ENCODE measurements at places on chromosomes 6 and 20. TPM values are rescaled to one million over a fixed set of nuclear protein-coding genes. Genes with fewer than 3 reads are reported as not detected.
A peak's percentile ranks its signal among the peaks of the same experiment; 100 is the strongest.

DNA sequence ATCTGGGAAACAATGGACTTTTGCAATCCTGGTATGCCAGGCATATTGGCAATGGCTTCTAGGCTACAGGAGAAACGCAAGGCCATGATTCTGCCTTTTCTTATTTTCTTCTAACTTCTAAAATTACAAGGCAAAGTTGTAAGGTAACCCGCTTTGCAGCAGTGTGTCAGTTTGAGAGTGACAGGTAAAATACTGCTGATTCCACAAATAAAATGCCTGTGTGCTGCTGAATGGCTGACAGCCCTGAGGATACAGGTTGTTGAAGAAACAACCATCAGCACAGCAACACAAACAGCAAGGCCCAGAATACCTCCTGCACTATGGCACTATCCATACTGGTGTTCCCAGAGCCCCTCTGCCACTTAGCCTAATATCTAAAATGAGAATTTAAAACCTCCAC, 37.1 kb downstream of the SLC17A1 start:
- DNase-seq = no peak

Gene GPSM3
- total RNA-seq = 7.6 TPM

Gene MTFR2
- not detected for total RNA-seq

GRCh38 chr6:151390851-151391470, 398 bp downstream of the ZBTB2 start:
- peak; percentile 57 for DNase-seq

DNA sequence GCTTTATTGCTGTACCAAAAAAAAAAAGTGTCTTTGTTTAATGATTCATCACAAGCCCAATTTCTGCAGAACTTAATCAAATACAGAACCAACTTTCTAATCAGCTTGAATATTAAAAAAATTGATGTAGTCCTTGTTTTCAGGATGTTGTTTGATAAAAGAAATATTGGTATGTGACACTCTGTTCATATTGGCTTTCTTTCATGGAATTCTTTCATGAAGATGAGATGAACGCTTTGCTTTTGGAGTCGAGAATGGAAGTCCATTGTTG, 184.3 kb downstream of the ZNF217 start:
- no peak for DNase-seq

DNA sequence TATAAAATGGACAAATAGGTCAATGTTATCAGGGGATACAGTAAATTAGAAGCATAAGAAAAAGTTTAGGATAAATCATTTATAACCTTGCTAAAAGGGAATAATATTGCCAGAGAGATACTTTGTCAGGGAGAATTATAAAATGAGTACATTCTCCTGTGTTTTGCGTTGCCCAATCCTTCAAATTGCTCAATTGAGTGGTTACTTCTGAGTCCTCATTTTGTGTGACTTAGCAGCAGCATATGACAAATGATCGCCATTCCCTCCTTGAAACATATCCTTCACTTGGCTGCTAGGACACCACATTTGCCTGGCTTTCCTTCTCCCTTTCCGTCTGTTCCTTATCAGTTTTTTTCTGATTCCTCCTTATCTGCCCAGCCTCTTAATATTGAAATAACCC, 106.7 kb upstream of the FLRT3 start:
- no peak for DNase-seq

GRCh38 chr20:22579119-22579427, 5.3 kb downstream of the FOXA2 start:
- no peak for DNase-seq

Gene FAM209A
- not detected for total RNA-seq

DNA sequence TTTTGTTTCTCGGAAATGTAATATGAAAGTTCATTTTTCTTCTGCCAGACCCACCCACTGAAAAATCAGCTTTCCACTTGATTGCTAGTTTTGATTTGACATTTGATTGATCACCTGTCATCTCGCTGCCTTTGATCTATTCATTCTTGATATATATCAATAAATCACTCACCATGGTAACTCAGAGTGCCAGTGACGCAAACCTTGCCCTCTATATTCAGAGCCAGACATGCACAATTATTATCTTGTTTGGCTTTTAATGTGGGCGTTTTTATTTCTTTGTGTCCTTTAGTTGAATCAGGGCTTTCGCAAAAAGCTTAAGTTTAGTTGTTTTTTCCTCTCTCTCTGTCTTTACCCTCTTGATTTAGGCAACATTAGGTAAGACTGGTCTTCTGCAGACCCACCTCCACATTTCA, 2.0 kb downstream of the TSHZ2 start:
- no peak for DNase-seq

Gene PACSIN1
- 364 TPM for total RNA-seq

GRCh38 chr20:15625981-15626380, 947.3 kb downstream of the KIF16B start:
- DNase-seq = no peak

Gene EEF1A1
- total RNA-seq = 2,669 TPM

DNA sequence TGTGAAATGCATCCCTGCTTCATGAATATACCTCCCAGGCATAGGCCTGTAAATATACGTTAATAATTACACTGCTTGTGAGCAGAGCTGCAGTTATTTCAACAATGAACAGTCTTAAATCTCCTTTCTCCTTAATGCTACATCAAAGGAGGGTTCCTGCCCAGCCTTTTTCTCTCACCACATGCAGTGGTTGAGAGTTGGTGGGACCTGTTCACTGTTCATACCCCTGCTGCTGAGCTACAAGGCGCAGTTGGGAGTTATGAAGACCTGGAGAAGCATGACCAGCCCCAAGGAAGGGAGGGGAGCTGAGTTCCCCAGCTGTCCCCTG, 111.9 kb upstream of the FOXQ1 start:
- no peak for DNase-seq

Gene TMEM244
- 2.2 TPM for total RNA-seq

- peak; percentile 13 for DNase-seq
Observed at GRCh38 chr20:37388831-37389230, 42.9 kb downstream of the SRC start.

DNA sequence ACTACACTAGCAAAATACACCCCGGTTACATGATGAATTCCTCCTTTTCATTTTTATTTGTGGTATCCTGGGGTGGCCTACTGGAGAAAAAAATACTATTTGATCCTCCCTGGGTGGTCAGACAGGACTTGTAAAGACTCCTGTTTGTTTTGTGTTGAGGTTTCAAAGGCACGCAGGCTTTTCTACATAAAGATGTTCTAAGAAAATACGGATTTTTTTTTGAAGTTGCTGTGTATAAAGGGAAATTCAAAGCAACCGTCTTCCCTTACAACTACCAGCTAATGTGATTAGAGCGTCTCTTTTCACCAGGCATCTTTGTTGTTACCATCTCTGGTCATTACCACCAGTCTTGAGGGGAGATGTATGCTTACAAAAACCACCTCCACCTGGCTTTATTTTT, 187.1 kb downstream of the SOX4 start:
- no peak for DNase-seq

GRCh38 chr6:90948540-90948939, 361.7 kb upstream of the MAP3K7 start:
- DNase-seq = no peak

DNA sequence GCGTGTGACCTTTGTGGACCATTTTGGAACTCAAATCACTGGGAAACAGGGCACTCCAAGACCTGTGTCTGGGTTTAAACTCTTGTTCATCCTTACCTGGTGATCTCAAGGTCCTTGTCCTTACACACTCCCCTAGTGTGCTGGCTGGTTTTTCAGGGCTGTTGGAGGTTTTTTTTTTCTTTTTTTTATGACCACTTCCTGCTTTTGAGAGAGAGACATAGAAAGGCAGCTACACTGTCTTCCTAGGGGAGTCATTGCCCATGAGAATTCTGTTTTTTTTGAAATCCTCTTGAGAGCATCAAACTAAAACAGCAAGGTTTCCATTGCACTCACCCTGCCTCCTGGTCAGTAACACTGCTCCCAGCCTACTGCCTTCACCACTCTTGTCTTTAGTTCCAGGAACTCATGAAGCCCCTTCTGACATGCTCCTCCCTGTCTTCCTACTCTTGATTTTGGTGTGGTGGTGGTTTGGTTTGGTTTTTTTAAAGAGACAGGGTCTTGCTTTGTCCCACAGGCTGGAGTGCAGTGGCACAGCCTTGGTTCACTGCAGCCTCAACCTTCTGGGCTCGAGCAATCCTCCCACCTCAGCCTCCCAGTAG, 28.6 kb downstream of the PRPH2 start:
- DNase-seq = no peak

Gene PROKR2
- 1.5 TPM for total RNA-seq

DNA sequence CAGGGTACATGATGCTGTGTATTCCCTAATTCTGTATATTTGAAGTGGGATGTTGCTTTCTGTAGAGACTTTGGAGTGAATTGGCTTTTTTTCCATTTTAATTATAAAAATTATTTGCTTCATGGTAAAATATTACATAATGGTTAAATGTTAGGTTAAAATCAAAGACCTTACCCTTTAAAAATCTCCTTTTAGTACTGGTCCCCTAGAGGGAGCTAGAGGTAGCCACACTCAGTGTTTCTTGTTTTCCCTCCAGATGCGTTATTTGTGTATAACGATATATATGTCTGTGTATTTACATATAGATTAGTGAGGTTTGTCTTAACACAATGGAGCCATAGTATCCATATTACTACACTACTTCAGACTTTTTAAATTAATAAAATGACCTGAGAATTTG, 146.7 kb downstream of the PLCB4 start:
- DNase-seq = no peak

Data from dorsolateral prefrontal cortex (tissue), 122 donors.